ENCODE measurements at places on chromosomes 1 and 21. TPM values are rescaled to one million over a fixed set of nuclear protein-coding genes. Genes with fewer than 3 reads are reported as not detected.

GRCh38 chr1:55284856-55285255, 69.7 kb upstream of the USP24 start:
- DNase-seq, result peak; percentile 60

- DNase-seq, result no peak
Observed at GRCh38 chr1:55301912-55302311, 86.7 kb upstream of the USP24 start.

DNA sequence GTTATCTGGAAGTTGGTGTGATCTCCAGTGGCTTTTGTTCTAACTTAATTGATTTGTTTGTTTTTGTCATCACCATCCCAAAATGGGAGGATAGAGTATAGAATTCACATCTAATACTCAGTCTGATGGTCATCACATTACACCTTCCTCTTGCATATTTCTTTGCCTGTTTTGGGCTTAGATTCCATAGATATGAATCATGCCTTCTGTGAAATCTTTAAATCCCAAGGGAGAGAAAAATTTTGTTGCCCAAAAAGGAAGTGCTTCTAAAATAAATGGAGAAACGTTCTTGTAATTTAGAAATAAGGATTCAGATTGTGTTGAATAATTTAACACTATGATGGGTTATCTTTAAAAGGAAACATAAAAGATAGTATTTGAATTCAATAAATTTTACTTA, 446.0 kb upstream of the LRRC7 start:
- DNase-seq, result no peak

CRP gene
- total RNA-seq, result not detected

GRCh38 chr21:26597031-26597430, 23.9 kb upstream of the CYYR1 start:
- DNase-seq, result no peak

All from LHCN-M2 (cell line).